Colonic mucosa (tissue), 4 donors: ENCODE measurements at places on chromosomes 16 and 17. TPM values are rescaled to one million over a fixed set of nuclear protein-coding genes. Genes with fewer than 3 reads are reported as not detected.
A peak's percentile ranks its signal among the peaks of the same experiment; 100 is the strongest.

The KCNJ16 gene
- 0.35 TPM for total RNA-seq

GRCh38 chr17:34163646-34164045, 91.4 kb upstream of the CCL2 start:
- no peak for DNase-seq
- H3K27ac ChIP-seq, result no peak overlapping the region
- H3K4me1 ChIP-seq, result no peaks in the 10 kb centered on the region
- H3K4me3 ChIP-seq, result no peak overlapping the region

DNA sequence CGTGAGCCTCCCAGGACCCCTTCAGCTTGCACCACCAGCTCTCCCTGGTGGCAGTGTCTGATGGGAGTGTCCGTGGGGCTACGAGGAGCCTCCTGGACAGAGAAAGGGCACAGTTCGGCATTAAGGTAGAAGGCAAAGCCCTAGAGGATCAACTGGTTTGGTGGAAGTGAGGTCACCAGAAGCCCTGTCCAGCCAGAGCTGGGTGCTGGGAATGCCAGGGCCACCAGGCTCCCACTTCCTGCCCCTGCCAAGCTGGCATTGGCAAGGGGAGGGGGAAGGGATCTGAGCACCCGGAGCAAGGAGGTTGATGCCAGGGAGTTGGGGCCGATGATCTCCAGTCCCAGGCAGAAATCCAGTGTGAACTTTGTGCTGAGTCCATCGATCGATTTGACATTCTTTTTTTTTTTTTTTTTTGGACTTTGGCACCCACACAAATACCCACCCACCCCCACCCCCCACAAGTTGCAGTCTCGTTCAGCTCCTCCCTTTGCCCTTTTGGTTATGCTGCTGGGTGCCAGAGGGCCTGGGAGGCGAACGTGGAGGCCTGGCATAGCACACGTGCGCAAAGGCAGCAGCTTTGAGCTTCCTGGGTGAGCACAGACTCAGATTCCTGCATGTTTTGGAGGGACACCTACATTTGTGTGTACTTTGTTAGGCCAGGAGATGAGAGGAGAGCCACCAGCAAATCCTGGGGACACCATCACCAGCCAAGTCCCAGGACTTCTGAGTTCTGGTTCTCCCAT, 2.1 kb downstream of the NHERF1 start:
- DNase-seq, result peak; percentile 64
- no peaks in the 10 kb centered on the region for H3K36me3 ChIP-seq
- peak overlapping the region; percentile 85 for H3K4me3 ChIP-seq
- no peaks in the 10 kb centered on the region for H3K27me3 ChIP-seq

The IRX5 gene
- 0.11 TPM for total RNA-seq

DNA sequence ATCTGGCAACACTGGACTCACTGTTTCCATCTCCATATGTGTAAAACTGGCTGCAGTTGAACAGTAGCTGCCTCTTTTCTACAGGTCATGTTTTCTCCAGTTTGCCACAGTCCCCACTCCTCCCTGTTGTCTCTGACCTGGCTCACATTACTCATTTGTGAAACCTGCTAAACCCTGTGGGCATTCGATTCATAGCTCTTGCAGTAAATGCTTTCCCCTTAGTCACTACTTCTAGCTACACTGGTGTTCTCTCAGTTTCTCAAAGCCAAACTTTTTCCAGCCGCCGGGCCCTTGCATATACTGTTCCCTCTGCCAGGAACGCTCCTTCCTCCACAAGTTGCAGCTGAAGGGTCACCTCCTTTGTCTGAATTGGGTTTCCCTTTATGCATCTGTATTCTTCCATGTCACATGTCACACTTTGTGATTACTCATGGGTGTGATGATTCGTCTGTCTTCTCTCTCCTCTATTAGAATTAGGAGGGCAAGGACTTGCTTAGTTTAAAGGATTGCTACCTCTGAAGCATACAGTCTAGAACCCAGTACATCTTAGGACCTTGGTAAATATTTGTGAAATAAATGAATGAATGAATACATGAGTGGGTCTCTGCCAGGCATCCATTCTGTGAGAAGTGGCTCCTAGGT, 15.0 kb upstream of the MT4 start:
- no peak overlapping the region for H3K27ac ChIP-seq
- no peaks in the 10 kb centered on the region for H3K4me1 ChIP-seq
- H3K36me3 ChIP-seq, result no peaks in the 10 kb centered on the region
- H3K27me3 ChIP-seq, result no peaks in the 10 kb centered on the region
- H3K4me3 ChIP-seq, result no peak overlapping the region

The KRTAP2-1 gene
- total RNA-seq, result not detected

The PFAS gene
- 13.6 TPM for total RNA-seq

GRCh38 chr16:4015275-4016004, 100.8 kb downstream of the ADCY9 start:
- H3K36me3 ChIP-seq, result no peaks in the 10 kb centered on the region
- H3K27me3 ChIP-seq, result no peaks in the 10 kb centered on the region
- peak; percentile 55 for DNase-seq
- no peaks in the 10 kb centered on the region for H3K4me1 ChIP-seq
- H3K4me3 ChIP-seq, result no peak overlapping the region
- H3K27ac ChIP-seq, result no peak overlapping the region

DNA sequence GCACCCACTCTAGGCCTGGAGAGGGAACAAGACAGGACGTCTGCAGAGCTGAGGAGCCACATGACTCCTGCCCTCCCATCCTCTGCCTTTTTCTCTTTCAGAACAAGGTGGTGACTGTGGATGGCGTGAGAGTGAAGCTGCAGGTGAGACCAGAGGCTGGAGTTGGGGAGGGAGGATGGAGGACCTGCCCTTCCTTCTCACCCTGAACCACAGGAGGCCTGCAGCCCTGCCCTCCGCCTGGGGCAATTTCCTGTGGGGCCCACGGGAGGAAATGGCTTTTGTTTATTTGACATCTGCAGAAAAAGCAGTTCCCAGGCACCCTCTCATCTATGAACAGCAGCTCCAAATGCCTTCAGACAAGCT, 5.1 kb downstream of the RAB37 start:
- no peaks in the 10 kb centered on the region for H3K36me3 ChIP-seq
- peak overlapping the region; percentile 50 for H3K27ac ChIP-seq
- peaks cover 16% of the 10 kb centered on the region for H3K27me3 ChIP-seq
- peaks cover 17% of the 10 kb centered on the region for H3K4me1 ChIP-seq
- no peak for DNase-seq
- H3K4me3 ChIP-seq, result no peak overlapping the region

The TP53TG3F gene
- total RNA-seq, result not detected

DNA sequence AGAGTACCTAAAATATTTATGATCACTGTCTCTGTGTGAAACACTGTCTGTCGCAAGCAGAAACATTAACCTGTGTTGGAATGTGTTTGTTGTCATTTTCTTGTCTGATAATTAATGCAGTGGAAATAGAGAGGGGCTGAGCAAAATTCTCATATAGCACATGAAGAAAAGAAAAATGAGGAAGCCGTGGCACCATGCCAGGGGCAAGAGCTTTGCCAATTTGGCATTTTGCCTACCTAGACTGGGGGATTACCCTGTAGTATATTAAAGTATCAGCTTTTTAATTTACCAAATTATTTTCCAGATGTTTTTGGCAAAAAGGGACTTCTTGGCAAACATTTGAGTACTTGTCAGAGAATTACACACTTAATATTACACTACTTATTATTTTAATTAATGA, 1326.6 kb upstream of the GOT2 start:
- H3K36me3 ChIP-seq, result no peaks in the 10 kb centered on the region
- no peak for DNase-seq
- H3K27me3 ChIP-seq, result no peaks in the 10 kb centered on the region
- no peak overlapping the region for H3K4me3 ChIP-seq
- H3K27ac ChIP-seq, result no peak overlapping the region

The JUP gene
- 353 TPM for total RNA-seq

DNA sequence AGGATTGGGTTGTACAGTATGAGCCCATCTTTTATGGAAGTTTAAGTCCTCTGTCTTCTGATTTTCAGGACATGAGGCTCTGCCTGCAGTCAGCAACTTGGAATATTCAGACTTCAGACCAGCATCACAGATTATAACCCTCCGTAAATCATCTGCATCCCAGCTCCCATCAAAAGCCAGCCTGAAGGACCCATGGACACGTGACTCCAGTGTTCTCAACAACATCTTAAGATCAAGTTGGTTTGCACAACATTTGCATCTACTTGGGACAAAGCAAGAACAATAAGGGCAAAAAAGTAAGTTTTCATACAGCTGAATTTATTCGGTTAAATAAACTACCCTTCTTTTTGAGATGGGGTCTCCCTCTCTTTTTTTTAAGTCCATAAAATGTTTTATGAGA, 12.7 kb downstream of the TMC5 start:
- no peak overlapping the region for H3K4me3 ChIP-seq
- peak overlapping the region; percentile 86 for H3K27ac ChIP-seq
- no peak for DNase-seq
- H3K4me1 ChIP-seq, result no peaks in the 10 kb centered on the region
- H3K36me3 ChIP-seq, result no peaks in the 10 kb centered on the region

The LPCAT2 gene
- total RNA-seq, result 22.6 TPM

- H3K4me3 ChIP-seq, result no peak overlapping the region
- peak; percentile 55 for DNase-seq
- no peak overlapping the region for H3K27ac ChIP-seq
- peaks cover 6% of the 10 kb centered on the region for H3K36me3 ChIP-seq
- H3K4me1 ChIP-seq, result peaks cover 8% of the 10 kb centered on the region
Measured at GRCh38 chr16:4511441-4512082, 27.0 kb downstream of the CDIP1 start.

- no peaks in the 10 kb centered on the region for H3K27me3 ChIP-seq
- DNase-seq, result no peak
- H3K4me3 ChIP-seq, result no peak overlapping the region
- no peak overlapping the region for H3K27ac ChIP-seq
- H3K4me1 ChIP-seq, result peaks cover 14% of the 10 kb centered on the region
- no peaks in the 10 kb centered on the region for H3K36me3 ChIP-seq
Measured at GRCh38 chr17:16282522-16282921, 65.5 kb downstream of the PIGL start.

The GAS2L2 gene
- not detected for total RNA-seq

GRCh38 chr16:67773569-67774456, 32.5 kb downstream of the RANBP10 start:
- no peak for DNase-seq
- H3K36me3 ChIP-seq, result no peaks in the 10 kb centered on the region
- H3K4me3 ChIP-seq, result no peak overlapping the region
- no peak overlapping the region for H3K27ac ChIP-seq
- no peaks in the 10 kb centered on the region for H3K4me1 ChIP-seq

DNA sequence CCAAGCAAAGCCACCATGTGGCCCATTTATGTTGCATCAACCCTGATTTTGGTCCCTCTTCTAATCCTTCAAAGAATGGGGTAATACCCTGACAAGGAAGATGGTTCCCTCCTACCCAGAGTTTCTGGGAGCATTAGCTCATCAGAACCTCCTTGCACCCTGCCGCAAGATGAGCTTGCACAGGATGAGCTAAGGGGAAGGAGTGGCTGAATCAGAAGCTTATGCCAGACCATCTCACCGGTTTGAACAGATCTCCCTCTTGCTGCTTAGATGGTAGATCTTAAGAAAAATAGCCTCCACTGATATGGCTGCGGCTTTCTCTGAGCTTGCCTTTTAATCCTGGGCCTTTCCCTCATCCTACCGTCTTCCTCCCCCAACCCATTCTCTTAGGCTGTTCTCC, 175.1 kb downstream of the SOX9 start:
- H3K36me3 ChIP-seq, result no peaks in the 10 kb centered on the region
- no peak overlapping the region for H3K4me3 ChIP-seq
- H3K27ac ChIP-seq, result no peak overlapping the region
- H3K4me1 ChIP-seq, result no peaks in the 10 kb centered on the region

The TBC1D3G gene
- total RNA-seq, result not detected

DNA sequence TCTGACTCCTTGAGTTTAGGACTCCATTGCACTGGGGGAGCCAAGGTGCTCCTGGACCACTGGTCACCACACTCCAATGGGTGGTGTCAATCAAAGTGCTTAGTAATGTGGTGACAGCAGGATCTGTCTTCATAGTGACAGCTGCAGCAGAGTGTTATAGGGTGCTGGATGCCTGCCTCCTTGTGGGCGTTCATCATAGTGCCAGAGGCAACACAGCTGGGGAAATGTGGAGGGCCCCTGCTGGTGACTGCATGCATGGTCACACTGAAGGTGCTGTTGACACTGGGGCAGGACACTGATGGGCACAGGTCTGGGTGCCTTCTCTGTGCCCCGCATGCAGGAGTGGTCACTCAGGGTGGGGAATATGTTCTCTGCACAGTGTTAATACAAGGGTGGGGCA, 177.5 kb upstream of the CDH8 start:
- H3K27ac ChIP-seq, result no peak overlapping the region
- no peaks in the 10 kb centered on the region for H3K4me1 ChIP-seq
- no peaks in the 10 kb centered on the region for H3K36me3 ChIP-seq
- H3K27me3 ChIP-seq, result no peaks in the 10 kb centered on the region

- no peak overlapping the region for H3K27ac ChIP-seq
- H3K36me3 ChIP-seq, result no peaks in the 10 kb centered on the region
- H3K4me1 ChIP-seq, result no peaks in the 10 kb centered on the region
- no peaks in the 10 kb centered on the region for H3K27me3 ChIP-seq
Measured at GRCh38 chr17:21535686-21536375, 156.5 kb upstream of the KCNJ18 start.

DNA sequence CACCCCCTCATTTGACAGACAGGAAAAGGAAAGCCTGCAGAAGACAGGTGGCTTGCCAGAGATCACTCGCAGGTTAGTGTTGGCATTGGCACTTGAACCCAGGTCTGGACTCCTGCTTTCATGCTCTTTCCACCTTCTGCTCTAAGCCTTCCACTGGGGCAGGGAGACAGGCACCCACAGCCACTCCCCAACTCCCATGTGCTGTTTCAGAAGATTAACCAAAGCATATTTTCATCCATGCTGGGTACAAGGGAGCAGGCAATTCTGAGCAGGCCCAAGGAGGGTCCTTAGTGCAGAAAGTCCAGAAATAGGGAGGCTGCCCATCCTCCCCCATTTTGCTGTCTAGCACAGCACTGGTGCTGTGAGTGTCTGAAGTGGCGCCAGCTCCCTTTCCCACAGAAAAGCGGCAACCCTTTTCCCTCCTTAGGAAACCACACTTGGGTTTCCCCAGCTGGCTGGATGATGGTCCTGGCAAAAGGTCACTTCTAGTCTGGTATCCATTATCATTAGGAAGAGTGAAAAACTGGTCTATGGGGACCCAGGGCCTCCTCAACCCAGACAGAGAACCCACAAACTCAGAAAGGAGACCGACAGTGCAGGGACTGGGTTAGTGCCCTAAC, 2.0 kb upstream of the CAVIN1 start:
- H3K27ac ChIP-seq, result no peak overlapping the region
- no peak overlapping the region for H3K4me3 ChIP-seq
- H3K4me1 ChIP-seq, result peaks cover 9% of the 10 kb centered on the region
- DNase-seq, result no peak

DNA sequence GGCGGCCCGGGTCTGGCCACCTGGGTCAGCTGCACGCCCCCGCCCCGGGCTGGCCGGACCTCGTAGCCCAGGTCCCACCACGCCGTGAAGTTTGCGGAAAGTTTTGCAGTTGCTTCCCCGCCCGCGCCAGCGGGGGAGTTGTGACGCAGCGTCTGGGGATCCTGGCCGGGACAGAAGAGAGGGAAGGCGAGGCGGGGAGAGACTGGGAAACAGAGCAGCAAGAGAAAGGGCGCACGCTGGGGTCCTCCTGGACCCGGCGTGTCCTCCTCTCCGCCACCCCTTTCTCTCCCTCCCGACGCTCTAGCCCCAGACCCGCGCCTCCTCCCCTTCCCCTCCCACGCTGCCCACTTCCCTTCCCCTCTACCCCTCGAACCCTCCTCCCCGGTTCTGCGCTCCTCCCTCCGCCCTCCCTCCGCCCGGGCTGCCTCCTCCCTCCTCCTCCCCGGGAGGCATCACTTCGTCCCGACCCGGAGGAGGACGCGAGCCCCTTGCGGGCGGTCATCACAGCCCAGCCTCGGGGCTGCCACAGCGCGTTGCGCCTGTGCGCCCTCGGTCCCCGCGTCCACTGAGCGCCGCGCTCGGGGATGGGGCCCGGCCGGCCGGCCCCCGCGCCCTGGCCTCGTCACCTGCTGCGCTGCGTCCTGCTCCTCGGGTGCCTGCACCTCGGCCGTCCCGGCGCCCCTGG, at the start of gene MRC2:
Gene MRC2 (plus strand): TSS at position 452 of the 685 bp plus-strand sequence. CDS start 133 bp downstream, at position 585.
- peak; percentile 50 for DNase-seq
- H3K4me1 ChIP-seq, result no peaks in the 10 kb centered on the region
- peak within 1 kb of the TSS; percentile 47 for H3K4me3 ChIP-seq
- no peaks in the 10 kb centered on the region for H3K36me3 ChIP-seq
- peaks cover 24% of the 10 kb centered on the region for H3K27me3 ChIP-seq
- peak within 1 kb of the TSS; percentile 76 for H3K27ac ChIP-seq
